ENCODE measurements at places on chromosomes 5 and 9.

- DNase-seq, result no peak
These were observed 207.5 kb downstream of the LRRC70 start for GRCh38 chr5:62786099-62786498.

GRCh38 chr5:109743041-109743531, 53.4 kb downstream of the MAN2A1 start:
- no peak for DNase-seq

DNA sequence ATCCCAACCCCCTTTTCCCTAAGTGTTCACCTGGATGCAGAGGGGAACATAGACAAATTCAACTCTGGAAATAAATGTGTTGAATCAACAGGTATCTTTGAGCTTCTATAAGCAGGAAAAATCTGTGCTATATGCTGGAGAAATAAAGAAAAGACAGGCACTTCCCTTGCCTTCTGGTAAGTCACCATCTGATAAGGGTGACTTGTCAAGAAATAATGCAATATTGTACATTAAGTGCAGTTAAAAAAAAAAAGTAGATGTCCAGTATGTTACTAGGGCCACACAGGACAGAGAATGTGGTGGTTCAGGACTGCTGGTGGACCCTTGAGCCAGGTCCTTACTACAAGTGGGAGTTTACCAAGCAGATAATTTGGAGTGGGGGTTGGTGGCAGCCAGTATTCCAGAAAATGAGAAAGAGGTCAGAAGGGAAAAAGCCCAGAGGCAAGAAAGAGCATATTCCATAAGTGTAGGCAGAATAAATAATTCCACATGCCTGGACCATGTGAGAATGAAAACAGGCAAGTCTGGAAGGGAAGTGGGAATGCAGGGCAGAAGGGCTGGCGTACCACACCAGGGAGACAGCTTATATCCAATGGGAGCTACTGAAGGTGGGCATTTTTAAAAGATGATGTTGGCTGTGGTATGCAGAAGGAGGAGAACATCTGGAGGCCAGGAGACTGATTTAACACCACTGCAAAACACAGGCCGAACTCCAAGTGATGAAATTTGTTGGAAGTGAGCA, 209.9 kb downstream of the SEMA5A start:
- no peak for DNase-seq

DNA sequence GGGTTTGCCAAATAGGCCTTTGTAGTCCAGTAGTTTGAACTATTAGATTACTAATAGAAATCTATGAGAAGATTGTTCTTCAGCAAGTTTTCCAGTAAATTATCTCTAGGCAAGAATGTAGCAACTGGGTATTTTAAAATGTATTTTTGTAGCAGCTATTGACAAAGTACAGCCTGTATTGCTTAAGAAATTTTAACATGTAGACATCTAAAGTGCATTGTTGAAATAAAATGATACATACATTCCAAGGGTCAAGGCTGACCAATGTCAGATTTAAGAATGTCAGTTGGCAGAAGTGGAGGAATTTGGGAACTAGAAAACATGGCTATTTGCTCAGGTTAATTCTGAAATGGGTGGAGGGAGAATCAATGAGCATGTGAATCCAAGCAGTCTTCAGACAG, 57.5 kb upstream of the ZSWIM6 start:
- DNase-seq, result no peak

DNA sequence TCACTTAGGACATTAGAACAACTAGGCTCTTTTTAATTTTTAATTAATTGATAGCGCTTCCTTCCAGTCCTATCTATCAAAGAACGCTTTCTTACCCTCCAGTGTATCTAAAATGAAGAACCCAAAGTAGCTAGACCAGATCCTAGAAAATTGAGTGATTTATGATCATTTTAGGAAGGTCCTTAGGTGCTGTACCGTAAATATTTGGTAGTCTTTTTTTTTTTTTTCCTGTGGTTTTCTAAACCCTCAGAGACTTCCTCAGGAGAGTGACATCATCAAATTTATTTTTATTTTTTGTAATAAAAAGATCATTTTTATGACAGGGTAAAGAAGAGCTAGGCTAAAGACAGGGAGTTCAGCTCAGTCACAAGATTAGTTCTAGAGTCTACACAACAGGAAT, 197.4 kb downstream of the WDR70 start:
- no peak for DNase-seq

- DNase-seq, result no peak
These were observed 451.3 kb downstream of the MTRR start for GRCh38 chr5:8320244-8320643.

GRCh38 chr9:27701016-27701415, 127.7 kb upstream of the C9orf72 start:
- no peak for DNase-seq

GRCh38 chr5:167796672-167797071, 494.8 kb upstream of the WWC1 start:
- DNase-seq, result no peak

All from NCI-H774 (cell line).